CD4-positive, alpha-beta T cell treated with Interleukin-4 for 1 hour (primary cell): ENCODE measurements at places on chromosomes 2 and 18.

- DNase-seq: no peak
Measured at GRCh38 chr2:8577573-8577972, 104.3 kb upstream of the ID2 start.

GRCh38 chr2:65298089-65298488 is 70.5 kb downstream of the ACTR2 start:
- DNase-seq: no peak

GRCh38 chr18:55818284-55818683 is 230.3 kb upstream of the TCF4 start:
- no peak for DNase-seq

DNA sequence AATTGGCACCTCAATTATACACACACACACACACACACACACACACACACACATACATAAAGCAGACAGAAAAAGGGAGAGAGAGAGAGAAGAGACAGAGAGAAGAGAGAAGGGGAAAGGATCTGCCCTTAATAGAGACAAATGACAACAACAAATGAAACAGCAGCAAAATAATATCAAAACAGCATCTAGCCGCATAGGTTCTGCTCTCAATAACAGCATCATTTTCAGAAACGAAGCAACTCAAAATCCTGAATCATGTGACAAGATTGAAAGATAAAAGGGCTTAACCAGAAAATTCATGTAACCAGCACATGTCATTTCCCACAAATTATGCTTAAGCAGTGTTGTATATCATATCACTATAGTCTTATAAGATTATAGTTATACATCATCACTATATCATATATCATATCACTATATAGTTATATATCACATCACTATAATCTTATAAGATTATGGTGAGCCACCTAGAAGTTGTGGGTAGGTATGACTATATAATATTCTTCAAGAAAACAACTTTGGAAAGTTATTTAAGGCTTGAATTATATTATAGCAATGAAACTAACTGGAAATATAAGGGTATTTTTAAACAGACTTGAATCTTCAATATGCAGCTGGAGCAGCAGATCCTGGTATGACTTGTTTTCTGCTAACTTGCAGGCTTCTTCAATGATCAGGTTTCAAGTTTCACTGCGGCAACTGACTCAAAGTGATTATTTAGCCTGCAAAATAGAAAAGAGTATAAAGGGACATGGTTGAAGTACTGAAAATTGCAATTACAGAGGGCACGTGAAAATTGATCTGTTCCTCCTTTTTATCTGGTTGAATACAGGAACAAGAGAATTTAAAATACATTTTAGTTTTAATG is 16.1 kb upstream of the VPS54 start:
- DNase-seq: no peak

DNA sequence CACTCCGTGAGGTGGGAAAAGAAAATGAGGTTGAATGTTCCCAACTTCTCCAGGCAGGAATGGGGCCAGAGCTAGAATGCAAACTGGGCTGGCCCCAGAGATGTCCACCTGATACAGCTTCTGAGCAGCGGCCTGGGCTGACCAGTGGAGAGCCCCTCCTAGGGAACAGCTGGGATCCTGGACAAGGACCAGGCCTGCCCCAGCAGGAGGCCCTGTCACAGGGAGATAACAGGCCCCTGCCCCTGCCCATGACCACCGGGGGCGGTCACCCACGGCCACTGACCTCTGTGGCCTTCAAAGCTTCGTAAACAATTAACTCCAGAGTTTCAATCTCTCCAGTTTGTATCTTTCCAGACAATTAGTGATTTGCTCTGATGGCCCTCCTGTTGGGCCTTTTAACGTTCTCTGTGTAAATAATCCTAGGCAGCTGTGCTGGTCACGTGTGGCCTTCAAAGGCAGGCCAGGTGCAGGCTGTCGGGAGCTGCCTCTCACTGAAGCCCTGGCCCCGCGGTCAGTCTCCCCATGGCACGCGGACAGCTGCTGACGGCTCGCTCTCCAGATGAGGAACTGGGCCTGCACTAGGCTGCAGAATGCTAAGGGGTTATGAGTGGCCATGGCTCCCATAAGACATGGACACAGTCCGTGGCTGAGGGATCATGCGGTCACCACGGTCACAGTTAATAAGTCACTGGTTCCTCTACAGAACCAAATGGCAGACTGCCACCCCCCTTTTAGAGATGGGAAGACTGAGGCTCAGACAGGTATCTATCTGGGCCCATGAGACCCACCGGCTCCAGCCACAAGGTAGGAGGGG is 9.2 kb downstream of the HS6ST1 start:
- no peak for DNase-seq

DNA sequence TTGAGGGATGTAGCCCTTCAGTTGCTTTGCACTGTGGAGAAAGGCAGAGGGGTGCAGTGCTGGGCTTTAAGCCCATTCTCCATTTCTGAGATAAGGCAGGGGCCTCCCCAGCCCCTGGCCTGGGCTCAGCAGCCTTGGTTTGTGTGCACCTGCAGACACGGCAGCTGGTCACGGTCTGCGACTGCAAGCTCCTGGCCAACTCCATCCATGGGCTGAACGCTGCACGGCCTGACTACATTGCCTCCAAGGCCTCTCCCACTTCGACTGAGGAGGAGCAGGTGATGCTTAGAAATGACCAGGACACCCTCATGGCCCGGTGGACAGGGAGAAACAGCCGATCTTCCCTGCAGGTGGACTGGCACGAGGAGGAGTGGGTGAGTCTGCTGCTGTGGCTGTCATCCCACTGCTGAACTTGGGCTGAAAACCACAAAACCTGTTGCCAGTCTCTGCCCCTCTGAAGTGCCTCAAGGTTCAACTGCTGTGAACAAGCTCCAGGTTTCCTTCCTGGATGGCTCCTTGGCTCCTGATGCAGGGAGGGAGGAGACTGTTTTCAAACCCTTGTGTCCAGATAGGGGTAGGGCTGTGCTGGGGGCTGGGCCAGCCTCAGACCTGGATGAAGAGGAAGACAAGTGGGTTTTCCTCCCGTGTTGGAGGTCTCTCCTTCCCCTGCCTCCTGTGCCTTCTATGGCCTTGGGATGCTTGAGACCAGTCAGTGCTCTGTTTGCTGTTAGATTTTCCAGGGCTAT is 54.0 kb downstream of the COA5 start:
- DNase-seq: no peak

GRCh38 chr2:15674637-15675455 is 83.2 kb downstream of the DDX1 start:
- DNase-seq: no peak

- no peak for DNase-seq
Measured at GRCh38 chr18:27750014-27750413, 426.9 kb downstream of the CDH2 start.

- DNase-seq: no peak
Measured at GRCh38 chr2:6352247-6352646, 513.5 kb downstream of the CMPK2 start.
